ENCODE measurements at places on chromosomes 11 and 22. TPM values are rescaled to one million over a fixed set of nuclear protein-coding genes. Genes with fewer than 3 reads are reported as not detected.

LMNTD2 gene
- 0.36 TPM for total RNA-seq

THAP7 gene
- total RNA-seq = 24.2 TPM

DGKZ gene
- total RNA-seq = 52.5 TPM

PCSK7 gene
- 44.5 TPM for total RNA-seq

MS4A8 gene
- not detected for total RNA-seq

SAAL1 gene
- 18.3 TPM for total RNA-seq

DNA sequence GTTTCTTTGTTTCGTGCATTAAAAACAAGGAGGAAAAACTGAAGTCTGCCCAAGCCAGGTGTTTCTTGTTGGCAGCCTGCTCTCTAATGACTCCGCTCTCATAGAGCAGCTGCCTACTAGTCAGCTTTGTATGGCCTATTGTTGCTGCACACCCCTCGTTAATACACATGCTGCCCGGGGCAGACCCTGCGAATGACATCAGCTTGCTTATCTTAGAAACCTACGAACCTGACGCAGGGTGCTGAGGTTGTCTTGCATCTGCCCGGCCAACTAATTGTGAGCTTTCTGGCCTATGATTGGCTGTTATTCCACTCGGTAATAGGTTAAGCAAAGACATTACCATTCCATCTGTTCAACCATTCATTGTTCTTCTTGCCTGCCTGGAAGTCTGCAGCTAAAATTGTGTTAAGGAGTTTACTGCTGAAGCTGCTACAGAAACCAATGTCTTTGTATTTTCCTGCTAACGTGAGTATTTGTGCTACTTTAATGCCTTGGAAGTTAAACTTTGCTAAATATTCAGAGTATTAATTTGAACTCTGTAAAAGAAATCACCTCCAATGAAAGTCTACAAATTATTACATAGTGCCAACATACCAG is 37.5 kb downstream of the ZC3H12C start:
- no peaks in the 10 kb centered on the region for H3K36me3 ChIP-seq
- no peak for DNase-seq
- H3K27me3 ChIP-seq = no peaks in the 10 kb centered on the region
- no peak overlapping the region for H3K27ac ChIP-seq

GRCh38 chr11:22583963-22584492 is 41.6 kb downstream of the FANCF start:
- no peaks in the 10 kb centered on the region for H3K36me3 ChIP-seq
- no peak overlapping the region for H3K27ac ChIP-seq
- no peak overlapping the region for H3K4me3 ChIP-seq
- no peaks in the 10 kb centered on the region for H3K4me1 ChIP-seq
- no peaks in the 10 kb centered on the region for H3K27me3 ChIP-seq

GRCh38 chr11:134517621-134518293 is 105.7 kb upstream of the B3GAT1 start:
- H3K27ac ChIP-seq = no peak overlapping the region
- H3K36me3 ChIP-seq = no peaks in the 10 kb centered on the region
- H3K4me1 ChIP-seq = no peaks in the 10 kb centered on the region
- H3K27me3 ChIP-seq = no peaks in the 10 kb centered on the region
- H3K4me3 ChIP-seq = no peak overlapping the region

GRCh38 chr11:19828382-19829108 is 115.9 kb downstream of the NAV2 start:
- H3K36me3 ChIP-seq = peaks cover 13% of the 10 kb centered on the region
- DNase-seq = no peak
- no peak overlapping the region for H3K27ac ChIP-seq
- peaks cover 3% of the 10 kb centered on the region for H3K4me1 ChIP-seq

GRCh38 chr11:13761716-13762115 is 93.2 kb downstream of the FAR1 start:
- no peak overlapping the region for H3K4me3 ChIP-seq
- DNase-seq = no peak
- no peak overlapping the region for H3K27ac ChIP-seq

DNA sequence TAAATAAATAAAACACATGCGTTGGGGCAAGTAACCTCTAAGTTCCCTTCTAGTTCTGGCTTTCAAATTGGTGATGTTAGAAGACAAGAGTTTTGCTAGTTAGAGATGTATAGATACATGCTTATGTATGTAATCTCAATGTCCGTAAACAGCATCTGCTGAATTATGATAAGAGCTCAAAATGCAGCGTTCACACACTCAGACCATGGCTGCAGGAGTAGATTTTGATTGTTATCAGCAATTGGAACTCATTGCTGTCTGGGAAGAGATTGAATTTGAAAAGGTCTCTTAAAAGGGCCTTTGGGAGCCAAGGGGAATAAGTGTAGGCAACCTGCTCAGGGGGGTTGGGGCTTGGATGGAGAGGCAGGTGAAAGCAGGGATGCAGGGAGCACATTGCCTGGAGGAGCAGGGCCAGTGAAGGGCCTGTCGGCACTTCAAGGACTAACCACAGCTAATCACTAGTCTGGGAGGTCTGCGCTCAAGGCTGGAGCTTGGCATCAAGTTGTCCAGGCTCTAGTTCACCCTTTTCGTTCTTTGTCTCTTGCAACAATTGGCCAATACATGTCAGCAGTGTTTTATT is 2.7 kb upstream of the RAG1 start:
- H3K36me3 ChIP-seq = no peaks in the 10 kb centered on the region
- H3K27ac ChIP-seq = no peak overlapping the region
- peaks cover 36% of the 10 kb centered on the region for H3K27me3 ChIP-seq
- peaks cover 4% of the 10 kb centered on the region for H3K4me1 ChIP-seq
- no peak for DNase-seq

DNA sequence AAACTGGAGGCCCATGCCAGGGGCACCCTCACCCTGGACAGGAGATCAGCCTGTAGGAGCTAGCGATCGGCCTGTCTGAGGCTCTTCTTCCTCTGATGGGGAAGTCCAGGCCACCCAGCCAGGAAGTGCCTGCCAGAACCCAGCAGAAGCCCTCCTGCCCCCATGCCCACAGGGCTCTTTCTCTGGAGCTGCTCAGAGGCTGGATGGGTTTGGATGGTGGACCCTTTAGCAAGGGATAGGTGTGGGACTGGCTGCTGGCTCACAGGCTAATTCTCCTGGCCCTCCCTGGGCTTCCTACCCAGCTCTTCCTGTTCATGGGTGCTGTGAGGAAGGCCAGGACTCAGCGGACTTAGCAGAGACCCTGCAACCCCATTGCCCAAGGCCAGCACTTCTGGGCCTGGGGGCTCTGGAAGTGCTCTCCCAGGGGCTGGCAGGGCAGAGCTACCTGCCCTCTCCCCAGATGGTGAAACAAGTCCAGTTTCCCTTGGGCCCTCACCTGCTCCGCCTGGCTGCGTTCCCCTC is 7.6 kb downstream of the FXYD2 start:
- H3K4me1 ChIP-seq = no peaks in the 10 kb centered on the region
- no peaks in the 10 kb centered on the region for H3K36me3 ChIP-seq
- H3K27me3 ChIP-seq = no peaks in the 10 kb centered on the region
- H3K27ac ChIP-seq = no peak overlapping the region

- peaks cover 14% of the 10 kb centered on the region for H3K27me3 ChIP-seq
- peak overlapping the region; percentile 15 for H3K4me3 ChIP-seq
- H3K36me3 ChIP-seq = no peaks in the 10 kb centered on the region
- H3K27ac ChIP-seq = no peak overlapping the region
- no peak for DNase-seq
These were observed 479 bp downstream of the ZNF280A start for GRCh38 chr22:22519591-22519990.

DNA sequence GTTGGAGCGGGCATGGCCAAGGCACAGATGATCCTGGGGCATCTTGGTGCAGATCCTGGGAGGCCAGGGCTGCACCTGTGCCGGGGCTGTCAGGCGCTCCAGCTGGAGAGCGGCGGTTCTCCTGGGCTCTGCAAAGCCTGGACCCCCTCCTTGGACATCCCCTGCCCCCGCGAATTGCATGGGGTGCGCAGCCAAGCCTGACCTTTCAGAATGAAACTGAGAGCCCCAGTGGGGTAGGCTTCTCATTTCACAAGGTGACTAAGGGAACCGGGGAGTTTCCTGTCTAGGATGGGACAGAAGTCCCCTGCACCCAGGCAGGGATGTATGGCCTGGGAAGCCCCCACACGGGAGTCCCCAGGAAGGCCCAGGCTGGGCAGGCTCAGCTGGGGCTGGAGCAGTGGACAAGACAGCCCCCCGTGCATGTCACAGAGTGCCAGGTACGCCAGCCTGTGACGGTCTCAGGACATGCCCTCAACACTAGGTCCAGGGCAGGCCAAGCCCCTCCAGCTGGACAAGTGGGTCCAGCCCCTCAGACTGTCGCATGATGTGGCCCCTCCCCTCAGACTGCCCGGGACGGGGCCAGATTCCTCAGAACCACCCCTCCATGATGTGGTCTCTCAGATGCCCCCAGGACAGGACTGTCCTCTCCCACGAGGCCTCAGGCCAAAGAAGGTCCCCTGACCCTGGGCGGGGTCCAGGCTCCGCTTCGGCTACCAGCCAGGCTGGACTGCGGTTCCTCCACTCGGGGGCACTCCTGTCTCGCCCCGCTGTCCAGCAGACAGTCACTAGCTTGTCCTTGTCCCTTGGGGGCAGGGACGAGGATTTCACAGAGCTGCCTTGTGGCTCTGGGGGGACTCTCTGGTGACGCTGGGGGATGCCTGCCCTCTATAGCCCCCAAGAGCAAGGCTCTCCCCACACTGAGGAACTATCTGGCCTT is 2.3 kb downstream of the LSP1 start:
- H3K4me1 ChIP-seq = no peaks in the 10 kb centered on the region
- no peak overlapping the region for H3K27ac ChIP-seq
- no peak for DNase-seq
- H3K4me3 ChIP-seq = no peak overlapping the region

DNA sequence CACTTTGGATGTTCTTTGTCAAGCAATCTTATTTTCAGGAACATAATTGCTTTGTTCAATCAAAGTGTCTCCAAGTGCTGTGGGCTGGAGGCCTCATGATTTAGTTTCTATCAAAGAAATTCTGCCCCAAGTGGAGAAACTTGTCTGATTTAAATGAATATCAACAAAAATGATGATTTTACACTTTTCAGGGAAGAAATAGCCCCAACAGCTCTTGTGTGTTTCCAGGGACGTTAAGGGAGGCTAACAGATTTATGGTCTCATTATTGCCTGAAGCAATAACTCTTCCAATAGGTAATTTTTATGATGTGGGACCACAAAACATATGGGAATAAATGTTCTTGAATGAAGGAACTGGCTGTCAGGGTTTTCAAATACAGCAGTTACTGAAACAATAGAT is 699.1 kb downstream of the FAM181B start:
- no peak overlapping the region for H3K27ac ChIP-seq
- no peak overlapping the region for H3K4me3 ChIP-seq
- no peaks in the 10 kb centered on the region for H3K27me3 ChIP-seq
- H3K4me1 ChIP-seq = no peaks in the 10 kb centered on the region
- no peak for DNase-seq
- no peaks in the 10 kb centered on the region for H3K36me3 ChIP-seq

- H3K27ac ChIP-seq = no peak overlapping the region
- no peak overlapping the region for H3K4me3 ChIP-seq
- peaks cover 3% of the 10 kb centered on the region for H3K4me1 ChIP-seq
- H3K36me3 ChIP-seq = no peaks in the 10 kb centered on the region
- DNase-seq = peak; percentile 92
These were observed 36.6 kb upstream of the VPREB1 start for GRCh38 chr22:22207845-22208564.

- no peaks in the 10 kb centered on the region for H3K27me3 ChIP-seq
- H3K4me1 ChIP-seq = no peaks in the 10 kb centered on the region
- H3K4me3 ChIP-seq = no peak overlapping the region
These were observed 74.3 kb upstream of the ARHGAP42 start for GRCh38 chr11:100612766-100613165.

GRCh38 chr11:27420217-27420616 is 52.4 kb downstream of the LGR4 start:
- H3K4me3 ChIP-seq = no peak overlapping the region
- H3K27ac ChIP-seq = no peak overlapping the region
- H3K36me3 ChIP-seq = no peaks in the 10 kb centered on the region
- no peaks in the 10 kb centered on the region for H3K27me3 ChIP-seq

GRCh38 chr22:23276656-23277582 is 96.6 kb downstream of the BCR start:
- H3K4me1 ChIP-seq = peaks cover 7% of the 10 kb centered on the region
- no peak for DNase-seq
- no peaks in the 10 kb centered on the region for H3K27me3 ChIP-seq
- H3K27ac ChIP-seq = no peak overlapping the region
- H3K36me3 ChIP-seq = peaks cover 29% of the 10 kb centered on the region

- no peaks in the 10 kb centered on the region for H3K27me3 ChIP-seq
- no peak overlapping the region for H3K27ac ChIP-seq
- DNase-seq = peak; percentile 83
These were observed 16.6 kb downstream of the ARAP1 start for GRCh38 chr11:72735495-72736027.

All from osteoblast (primary cell).